ENCODE measurements at places on chromosomes 3 and 15.

- no peak for DNase-seq
Measured at GRCh38 chr15:65333856-65334255, 29.4 kb downstream of the RNU5B-1 start.

DNA sequence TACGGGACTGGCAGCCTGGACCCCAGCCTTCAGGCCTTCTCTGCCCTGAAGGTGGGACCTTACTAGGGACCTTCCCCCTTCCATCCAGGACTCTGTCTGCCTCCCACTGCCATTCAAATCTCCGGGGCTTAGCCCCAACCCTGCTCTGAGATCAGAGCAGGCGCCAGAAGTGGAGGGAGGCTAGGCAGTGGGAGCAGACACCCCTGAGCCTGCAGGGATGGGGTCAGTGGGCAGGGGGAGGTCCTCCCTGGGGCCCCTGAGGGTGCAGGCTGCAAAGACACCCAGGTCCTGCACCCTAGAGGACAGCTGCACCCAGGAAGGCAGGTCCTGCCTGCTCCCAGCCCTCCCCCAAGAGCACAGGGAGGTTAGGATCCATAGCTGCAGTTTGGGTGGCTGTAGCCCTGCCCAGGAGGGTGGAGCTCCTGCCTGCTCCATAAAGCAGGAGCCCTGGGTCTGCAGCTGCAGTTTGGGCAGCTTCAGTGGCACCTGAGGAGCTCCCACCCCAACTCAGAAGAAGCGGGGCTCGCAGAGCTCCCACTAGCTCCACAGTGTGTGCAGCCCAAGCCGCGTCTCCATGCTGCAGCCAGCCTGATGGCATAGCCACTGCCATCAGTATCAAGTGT is 8.1 kb upstream of the POC1A start:
- DNase-seq: no peak

- no peak for DNase-seq
Measured at GRCh38 chr3:32571192-32571485, 481 bp upstream of the DYNC1LI1 start.

GRCh38 chr3:129001101-129001805 is at the start of gene EFCC1:
Gene EFCC1, plus strand, starts transcription at chr3:129001304. Its CDS starts 325 bp downstream, at chr3:129001629.
- DNase-seq: peak; percentile 15

GRCh38 chr3:112004187-112004586 is 5.5 kb downstream of the TAGLN3 start:
- DNase-seq: no peak

DNA sequence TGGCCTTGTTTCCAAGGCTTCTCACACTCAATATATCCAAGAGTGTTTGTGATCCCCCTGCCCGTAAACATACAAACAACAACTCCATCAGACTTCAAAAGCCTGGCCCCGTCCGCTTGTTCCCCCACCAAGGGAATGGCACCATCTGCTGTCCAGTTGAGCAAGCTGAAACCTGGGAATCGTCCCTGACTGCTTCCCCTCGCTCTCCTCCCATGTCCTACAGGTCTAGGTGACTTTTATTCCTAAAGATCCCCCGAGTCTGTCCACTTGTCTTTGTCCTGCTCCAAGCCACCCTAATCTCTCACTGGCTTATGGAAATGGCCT is 27.9 kb upstream of the FAM174B start:
- peak; percentile 7 for DNase-seq

- no peak for DNase-seq
Measured at GRCh38 chr3:70829092-70829491, 516.7 kb upstream of the MDFIC2 start.

DNA sequence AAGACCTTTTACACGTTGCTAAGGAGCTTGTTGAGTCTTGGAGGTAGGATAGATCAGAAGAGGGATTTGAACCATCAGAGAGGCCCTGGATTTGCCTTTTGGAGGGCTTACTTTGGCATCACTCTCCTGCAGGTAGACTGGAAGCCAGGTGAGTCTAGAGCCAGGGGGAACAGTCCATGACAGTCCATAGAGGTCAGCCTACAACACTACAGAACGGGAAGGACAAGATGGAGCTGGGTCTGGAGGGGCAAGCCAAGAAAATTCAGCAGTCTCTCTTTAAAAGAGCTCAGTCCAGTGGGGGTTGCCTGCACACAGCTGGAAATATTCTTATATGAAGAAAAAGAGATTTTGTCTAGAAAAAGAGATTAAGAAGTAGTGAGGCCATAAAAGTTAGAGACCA is 60.7 kb downstream of the HHLA2 start:
- no peak for DNase-seq

DNA sequence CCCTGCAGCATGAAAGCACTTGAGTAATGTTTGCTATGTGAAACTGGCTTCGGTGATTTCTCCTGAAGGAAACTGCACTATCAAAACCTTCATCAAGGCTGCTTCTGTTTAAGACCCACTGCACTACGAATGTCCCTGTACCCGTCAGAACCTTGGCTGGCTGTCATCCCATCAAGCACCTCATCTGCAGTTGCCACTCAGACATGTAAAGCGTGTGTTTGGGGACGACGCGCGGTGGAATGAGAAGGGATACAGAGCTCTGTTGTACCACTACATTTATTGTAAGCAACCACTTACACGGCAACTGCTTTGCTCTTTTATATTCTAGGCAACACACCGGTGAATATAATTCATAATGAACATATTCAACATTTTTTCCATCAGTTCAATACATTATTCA is 147.6 kb downstream of the TIGIT start:
- peak; percentile 18 for DNase-seq

- DNase-seq: peak; percentile 12
Measured at GRCh38 chr15:39312984-39313383, 267.9 kb upstream of the THBS1 start.

GRCh38 chr3:64824394-64824909 is 136.7 kb upstream of the ADAMTS9 start:
- no peak for DNase-seq

- DNase-seq: no peak
Measured at GRCh38 chr15:87849181-87849580, 407.4 kb downstream of the NTRK3 start.

DNA sequence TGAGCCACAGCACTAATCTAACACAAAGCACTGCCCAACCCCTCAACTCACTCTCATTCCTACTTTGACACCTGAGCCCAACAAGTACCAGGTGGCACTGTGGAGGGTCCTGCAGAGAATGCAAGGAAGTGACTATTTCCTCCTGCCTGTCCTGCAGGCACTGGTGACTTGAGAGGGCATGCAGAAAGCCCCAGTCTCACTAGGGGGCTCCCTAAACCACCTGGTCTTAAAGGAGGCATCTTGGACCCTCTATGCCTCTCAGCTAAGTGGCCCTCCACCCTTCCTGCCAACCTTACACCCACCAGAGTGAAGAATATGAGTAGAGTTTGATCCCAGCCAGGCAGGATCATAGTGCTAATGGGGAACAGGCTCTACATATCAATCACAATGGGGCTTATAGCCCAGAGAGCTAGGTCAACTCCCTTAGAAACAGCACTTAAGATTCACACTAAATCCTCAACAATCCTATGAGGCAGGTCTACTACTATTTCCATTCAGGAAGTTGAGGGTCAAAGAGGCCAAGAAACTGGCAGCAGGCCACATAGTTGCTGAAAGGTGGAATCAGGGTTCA is 15.2 kb downstream of the TRAIP start:
- no peak for DNase-seq

DNA sequence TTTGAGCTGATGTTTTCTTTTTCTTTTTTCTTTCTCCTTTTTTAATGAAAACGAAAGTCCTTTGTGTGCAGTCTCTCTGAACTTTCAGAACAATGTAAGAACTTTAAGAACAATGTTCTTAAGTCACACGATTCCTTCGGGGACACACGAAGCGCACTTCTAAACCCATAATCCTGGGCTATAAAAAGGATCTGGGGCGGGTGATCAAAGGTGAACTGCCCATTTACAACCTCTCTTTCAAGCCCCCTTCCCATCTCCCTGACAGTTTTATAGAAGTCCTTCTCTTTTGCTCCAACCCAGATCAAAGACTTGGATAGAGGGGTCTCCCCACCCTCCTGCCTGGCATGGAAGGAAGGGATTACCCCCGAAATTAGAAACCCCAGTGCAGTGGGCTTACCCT is 126.8 kb downstream of the BDH1 start:
- no peak for DNase-seq

GRCh38 chr3:159266779-159267178 is 464.9 kb downstream of the MFSD1 start:
- peak; percentile 20 for DNase-seq

- no peak for DNase-seq
Measured at GRCh38 chr15:49301562-49301961, 121.5 kb upstream of the FGF7 start.

DNA sequence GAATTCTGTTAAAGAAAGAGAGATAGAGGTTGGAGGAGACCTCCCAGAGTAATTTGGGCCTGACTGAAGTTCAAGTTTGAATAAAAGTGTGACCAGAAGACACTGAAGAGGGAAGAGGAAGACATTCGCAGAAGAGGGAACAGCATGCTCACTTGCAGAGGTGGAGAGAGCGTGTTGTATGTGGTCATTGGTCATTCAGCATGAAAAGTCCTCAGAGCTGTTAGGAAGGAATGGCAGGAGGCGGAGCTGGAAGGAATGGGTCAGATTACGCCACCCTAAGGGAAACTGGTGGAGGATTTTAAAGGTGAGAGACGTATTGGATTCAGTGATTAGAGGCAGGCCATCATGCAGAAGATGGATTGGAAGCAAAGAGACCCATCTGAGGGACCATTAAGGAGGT is 41.6 kb downstream of the IQCH start:
- no peak for DNase-seq

- DNase-seq: no peak
Measured at GRCh38 chr3:127644641-127645370, 15.8 kb downstream of the PODXL2 start.

- DNase-seq: peak; percentile 75
Measured at GRCh38 chr3:154120961-154121700, at the start of gene ARHGEF26. Gene ARHGEF26, plus strand, starts transcription at chr3:154121390. Its CDS starts 603 bp downstream, at chr3:154121993.

DNA sequence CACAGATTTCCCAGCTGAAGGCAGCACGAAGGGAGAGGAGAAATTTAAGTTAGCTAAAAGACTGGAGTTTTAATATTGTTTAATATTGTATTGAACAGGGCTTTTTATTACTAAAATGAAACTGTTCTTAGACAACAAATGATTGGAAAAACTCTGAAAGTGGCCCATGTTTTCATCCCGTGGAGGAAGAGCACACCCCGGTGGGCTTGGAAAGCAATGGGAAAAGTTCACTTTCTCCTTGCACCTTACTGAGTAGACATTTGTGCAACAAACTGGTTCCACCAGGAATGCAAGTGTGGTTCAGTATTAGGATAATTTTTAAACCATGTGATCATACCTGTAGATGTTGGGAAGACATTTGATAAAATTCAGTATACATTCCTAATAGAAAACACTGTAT is 8.2 kb upstream of the ESYT3 start:
- no peak for DNase-seq

DNA sequence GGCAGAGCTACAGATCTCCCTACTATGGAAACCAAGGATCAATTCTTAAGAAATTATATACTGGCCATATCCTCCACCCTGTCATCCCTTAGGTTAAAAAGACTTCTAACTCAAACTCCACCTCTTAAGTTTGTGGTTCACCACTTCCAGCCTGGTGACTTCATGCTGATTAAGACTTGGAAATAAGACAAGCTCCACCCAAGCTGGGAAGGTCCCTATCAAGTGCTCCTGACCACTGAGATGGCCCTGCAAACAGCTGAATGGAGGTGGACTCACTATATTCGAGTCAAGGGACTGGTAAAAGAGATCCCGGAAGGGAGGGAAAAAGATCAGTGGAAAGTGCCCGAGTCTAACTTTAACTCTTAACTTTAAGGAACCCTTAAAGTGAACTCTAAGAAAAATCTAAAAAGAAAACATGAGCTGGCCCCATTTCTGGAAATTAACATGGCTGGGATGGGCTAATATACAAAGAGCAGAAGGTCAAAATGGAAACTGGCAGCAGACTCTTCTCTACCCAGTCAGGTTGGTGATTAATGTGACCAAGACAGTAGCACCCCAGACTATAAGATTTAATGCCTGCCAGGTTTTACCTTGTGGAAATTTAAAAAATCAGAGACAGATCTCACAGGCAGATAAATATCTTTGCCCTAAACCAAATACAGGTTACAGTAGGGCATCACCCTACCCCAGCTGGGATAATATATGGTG is 43.9 kb downstream of the PPCDC start:
- DNase-seq: no peak

- DNase-seq: no peak
Measured at GRCh38 chr15:98151096-98151495, 190.6 kb downstream of the ARRDC4 start.

DNA sequence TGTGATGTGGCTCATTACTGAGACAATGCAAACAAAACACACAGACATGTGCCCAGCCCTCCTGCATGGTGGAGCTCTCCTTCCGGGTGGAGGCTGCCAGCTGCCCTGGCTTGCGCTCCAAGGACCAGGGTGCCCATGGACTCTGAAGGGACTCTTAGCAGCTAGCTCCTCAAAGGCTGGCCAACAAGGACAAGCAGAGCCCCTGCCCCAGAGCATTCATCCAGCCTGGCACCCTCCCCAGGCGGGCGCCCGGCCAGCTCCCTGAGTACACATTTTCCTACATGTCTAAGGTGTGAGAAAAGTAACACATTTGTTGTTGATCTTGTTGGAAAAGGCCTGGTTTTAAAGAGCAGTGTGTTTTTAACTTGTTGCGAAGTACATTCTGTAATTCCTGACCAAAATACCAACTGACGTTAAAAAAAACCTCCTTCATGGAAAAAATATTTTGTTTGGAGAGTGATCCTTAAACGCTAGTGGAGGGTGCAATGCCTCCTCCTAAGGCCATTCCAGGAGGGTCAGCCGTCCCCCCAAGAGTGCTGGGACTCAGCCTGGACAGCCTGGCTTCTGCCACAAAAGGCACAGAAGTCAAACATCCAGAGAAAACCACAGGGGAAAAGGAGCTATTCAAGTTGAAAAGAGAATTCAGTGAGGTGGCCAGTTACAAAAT is 86.9 kb downstream of the KLF15 start:
- peak; percentile 36 for DNase-seq

DNA sequence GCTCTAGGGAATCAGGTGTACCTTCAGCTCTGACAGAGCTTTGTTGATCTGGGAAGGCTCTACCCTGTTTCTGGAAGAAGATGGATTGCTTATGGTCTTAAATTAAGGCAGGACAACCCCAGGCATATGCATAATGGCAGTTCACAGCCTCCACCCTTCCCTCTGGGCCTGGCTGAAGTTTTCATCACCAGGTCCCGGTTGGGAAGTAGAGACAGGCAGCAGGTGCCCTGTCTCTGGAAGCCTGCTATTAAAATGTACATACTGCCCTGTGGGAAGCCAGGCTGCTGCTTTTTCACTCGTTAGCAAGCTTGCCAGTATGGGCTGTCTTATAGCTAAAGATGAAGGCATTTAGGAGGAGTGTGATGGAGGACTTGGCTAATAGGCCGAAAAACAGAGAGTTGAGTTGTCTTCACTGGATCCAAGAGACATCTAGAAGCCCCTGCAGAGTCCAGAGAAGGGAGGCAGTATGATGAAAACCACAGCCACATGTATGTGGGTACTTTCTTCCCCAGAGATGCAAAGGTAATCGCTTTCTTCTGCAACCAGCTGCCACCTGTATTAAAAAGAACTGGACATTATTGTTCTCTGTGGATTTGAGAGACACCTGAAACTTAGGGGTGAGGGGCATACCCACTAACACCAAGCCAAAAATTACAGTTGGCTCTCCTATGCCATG is 34.4 kb downstream of the ABHD2 start:
- DNase-seq: no peak

GRCh38 chr3:26560081-26560480 is 62.5 kb upstream of the LRRC3B start:
- no peak for DNase-seq

- DNase-seq: no peak
Measured at GRCh38 chr15:37792351-37792750, 142.1 kb upstream of the TMCO5A start.

- no peak for DNase-seq
Measured at GRCh38 chr3:95939235-95939809, 875.1 kb upstream of the EPHA6 start.

- no peak for DNase-seq
Measured at GRCh38 chr3:154310840-154311239, 13.4 kb downstream of the DHX36 start.
